ENCODE measurements at places on chromosomes 12 and 14.

- no peak for DNase-seq
These were observed 151.8 kb downstream of the FOXN3 start for GRCh38 chr14:89265234-89265633.

DNA sequence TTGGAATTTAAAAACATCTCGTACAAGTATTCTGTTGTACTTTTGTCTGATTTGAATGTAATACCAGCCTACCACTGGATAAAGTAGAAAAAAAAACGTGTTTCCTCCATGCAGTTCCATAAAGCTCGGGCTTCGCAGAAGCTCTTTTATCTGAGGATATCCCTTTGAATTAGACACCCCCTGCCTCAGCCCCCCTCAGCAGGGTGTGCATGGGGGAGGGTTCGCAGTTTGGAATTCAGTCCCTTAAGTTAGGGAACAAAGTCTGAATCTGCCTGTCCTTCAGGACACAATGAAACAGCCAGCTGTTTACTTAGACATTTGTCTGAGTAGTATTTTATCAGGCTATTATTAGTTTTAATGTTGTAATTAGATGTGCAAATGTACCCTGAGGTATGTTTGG lies 234.0 kb upstream of the CAND1 start:
- DNase-seq: no peak

- no peak for DNase-seq
These were observed 123.1 kb downstream of the DERA start for GRCh38 chr12:16034136-16034817.

DNA sequence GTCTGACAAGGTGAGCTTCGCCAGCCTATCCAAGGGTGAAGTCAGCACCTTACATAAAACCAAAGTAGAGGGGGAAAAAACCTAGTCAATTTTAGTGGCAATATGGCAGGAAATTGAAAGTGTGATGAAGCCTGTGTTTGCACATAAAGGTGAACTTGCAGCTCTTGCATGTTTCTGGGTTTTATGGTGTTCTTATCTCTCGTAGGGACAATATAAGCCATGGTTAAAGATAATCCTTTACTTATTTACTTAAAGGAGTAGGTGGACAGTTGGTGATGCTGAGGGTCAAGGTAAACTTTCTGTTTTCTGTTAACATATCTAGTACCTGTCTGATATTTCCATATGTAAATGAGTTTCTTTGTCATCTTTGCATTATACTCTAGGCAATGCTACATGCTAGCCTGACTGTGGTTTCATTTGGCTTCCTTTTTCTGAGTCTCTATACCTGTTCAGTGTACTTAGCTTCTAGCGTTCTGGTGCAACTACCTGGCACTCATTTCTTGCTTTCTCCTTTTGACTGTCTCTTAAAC lies 32.8 kb downstream of the CCDC91 start:
- DNase-seq: no peak

DNA sequence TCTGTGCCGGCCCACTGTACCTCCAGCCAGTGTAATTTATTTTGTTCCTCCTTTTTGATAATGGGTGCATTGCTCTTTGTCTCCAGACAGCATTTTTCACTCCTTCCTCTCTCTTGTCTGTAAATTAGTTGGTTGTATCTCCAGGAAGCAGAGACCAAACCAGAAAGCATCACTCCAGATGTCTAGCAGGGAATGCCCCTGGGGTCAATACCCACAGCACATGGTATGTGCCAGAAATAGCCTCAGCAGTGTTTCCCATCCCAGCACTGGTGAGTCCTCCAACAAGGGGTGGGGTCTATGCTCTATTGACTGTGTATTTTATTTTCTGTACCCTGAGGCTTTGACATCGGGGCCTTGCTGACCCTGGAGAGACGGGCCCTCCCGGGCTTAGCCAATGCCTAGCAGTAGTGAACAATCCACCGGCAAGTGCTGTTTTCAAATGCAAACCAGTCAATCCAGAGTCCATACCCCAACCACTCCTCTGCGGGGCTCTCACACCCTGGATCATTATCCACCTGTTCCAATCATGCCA lies 50.2 kb upstream of the FZD10 start:
- no peak for DNase-seq

DNA sequence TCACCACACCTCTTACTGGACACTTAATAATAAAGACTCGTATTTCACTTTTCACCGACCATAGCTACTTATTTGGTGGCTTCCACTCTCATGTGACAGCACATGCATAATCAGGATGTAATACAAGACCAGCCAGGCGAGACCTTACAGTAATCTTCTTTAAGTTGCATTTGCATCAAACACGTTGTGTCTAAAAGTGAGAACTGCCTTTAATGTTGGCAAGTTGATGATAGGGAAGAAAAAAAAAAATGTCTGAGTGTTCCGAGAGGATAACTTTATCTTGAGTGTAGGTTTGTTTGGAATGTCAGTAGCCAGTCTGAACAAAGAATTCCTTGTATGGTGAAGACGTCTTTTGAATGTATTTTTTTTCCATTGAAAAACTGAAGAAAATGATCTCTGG lies 440.4 kb downstream of the ADAMTS20 start:
- no peak for DNase-seq

GRCh38 chr14:77882098-77882497 lies 82.2 kb downstream of the ADCK1 start:
- no peak for DNase-seq

- no peak for DNase-seq
These were observed 248.0 kb downstream of the NPAS3 start for GRCh38 chr14:33186656-33187055.

- no peak for DNase-seq
These were observed 1766.9 kb upstream of the SEL1L start for GRCh38 chr14:83300476-83301064.

DNA sequence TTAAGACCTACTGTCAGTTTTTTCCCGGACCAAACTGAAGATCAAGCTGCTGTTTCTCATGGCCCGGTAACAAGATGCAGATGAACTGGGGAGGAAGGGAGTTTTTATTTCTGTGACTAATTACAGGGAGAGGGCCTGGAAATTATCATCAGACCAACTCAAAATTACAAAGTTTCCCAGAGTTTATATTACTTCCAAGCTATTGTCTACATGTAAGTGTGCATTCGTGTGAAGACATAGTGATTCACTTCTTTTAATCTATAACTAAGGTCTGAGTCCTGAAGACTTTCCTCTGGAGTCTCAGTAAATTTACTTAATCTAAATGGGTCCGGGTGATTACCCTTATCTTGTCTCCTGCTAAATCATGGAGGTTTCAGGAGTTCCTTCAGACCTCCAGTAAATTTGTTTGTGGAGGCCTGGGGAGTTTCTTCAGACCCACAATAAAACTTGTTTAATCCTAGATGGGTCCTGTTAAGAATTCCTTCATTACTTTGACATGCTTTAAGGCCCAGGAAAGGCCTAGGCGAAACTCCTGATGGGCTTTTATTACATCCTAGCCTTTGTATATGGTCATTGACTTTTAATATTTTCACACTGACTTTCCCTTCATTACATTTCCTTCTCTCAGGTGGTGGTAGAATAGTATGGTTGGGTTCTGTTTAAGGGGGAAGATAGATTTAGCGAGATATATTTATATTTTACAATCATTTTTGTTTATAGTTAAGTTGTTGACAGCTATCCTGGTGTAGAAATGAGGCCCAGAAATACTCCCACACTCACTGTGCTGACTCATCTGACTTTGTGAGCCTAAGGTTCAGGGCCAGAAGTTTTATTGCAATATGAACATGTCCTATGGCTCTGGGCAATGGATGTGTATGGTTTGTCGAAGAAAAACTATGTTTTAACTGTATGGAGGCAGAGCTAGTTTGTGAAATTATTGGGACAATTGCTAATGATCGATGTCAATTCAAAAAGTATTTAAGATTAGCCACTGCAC lies 627.0 kb upstream of the FBXO33 start:
- DNase-seq: no peak
